CD8-positive, alpha-beta memory T cell (primary cell): ENCODE measurements at places on chromosomes 2 and 18. TPM values are rescaled to one million over a fixed set of nuclear protein-coding genes. Genes with fewer than 3 reads are reported as not detected.

GRCh38 chr18:63472380-63472779 lies 4.4 kb upstream of the SERPINB5 start:
- no peak for DNase-seq

DNA sequence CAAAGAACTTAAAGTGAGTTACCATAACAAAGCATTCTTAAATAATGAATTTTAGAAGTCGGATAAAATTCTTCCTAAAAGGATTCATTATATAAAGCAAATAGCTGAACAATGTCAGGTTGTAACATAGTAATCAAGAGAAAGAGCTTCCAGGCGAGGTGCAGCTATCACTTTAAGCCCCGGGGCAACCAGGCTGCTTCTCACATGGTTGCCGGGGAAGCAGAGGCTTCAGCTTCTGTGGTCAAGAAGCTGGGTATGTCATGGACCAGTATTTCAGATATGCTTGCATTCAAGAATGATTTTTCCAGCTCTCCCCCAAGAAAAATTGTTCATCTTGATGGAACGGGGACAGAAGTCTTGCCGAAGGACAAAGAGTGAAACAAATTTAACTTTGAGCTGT lies 23.6 kb upstream of the KYNU start:
- DNase-seq = no peak

GRCh38 chr2:218095853-218096252 lies 26.8 kb downstream of the RUFY4 start:
- no peak for DNase-seq

- DNase-seq = no peak
Observed at GRCh38 chr2:169900686-169901085, 73.4 kb downstream of the UBR3 start.

Gene MOB1A
- total RNA-seq = 185 TPM

Gene IL36B
- total RNA-seq = not detected

DNA sequence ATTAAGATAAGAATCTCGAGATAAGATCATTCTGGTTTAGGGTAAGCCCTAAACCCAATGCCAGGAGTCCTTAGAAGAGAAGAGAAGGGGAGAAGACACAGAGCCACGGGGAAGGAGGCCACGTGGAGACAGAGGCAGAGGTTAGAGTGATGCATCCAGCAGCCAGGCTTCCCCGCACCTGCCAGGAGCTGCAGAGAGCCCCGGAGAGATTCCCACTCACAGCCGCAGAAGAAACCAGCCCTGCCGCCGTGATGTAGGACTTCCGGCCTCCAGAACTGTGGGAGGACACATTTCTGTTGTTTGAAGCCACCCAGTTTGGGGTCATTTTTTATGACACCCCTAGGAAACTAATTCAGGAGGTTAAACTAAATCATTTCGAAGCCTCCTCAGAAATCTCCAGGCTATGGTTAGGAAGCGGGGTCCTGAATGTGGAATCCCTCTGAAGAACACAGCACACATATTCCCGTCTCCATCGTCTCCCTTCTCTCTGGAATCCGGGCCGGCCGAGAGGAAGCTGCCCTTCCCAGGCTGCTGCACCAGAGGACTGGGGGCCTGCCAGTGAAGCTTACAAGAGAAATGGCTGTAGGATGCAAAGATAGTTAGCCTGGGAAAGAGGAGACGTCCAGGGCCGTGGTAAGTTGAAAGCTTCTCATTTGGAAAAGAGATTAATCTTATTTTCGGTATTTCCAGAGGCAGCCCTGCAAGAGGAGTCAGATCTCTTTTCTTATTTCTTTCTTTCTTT lies 156.6 kb downstream of the TWIST2 start:
- no peak for DNase-seq

DNA sequence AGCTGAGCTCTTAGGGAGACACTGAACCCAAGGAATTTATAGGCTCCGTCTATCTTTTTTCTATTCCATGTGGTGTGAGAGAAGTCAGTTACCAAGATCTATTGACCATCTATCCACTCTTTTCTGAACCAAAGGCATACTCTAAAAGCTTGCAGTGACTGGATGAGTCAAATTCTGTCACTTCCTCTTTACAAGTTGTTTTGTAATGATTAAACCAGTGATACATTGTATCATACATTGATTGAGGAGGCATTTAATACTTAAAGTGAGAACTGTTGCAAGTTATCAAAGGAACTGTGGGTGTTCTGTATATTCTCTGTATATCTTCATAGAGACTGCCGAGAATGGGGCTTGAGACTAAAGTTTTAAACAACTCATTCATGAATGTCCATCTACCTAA lies 188.8 kb downstream of the CAMKMT start:
- DNase-seq = no peak

DNA sequence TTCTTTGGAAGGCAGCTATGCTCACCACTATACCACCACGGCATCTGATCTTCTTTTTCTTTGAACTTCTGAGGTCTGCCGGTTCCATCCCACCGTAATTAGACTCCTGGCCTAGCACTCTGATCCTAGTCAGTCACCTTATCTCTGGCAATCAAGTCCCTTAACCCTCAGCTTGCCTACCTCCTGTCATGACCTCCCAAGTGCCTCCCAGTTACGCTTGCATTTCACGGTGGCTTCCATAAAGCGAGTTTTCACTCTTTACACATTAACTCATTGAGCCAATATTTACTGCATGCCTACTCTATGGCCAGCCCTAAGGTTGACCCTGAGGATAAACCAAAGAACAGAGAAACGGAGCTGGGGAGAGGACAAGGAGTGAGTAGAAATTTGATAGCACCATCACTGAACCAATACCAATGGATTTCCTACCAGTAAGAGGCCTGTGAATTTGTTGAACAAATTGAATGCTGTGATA lies 37.8 kb upstream of the TMEM182 start:
- DNase-seq = no peak

DNA sequence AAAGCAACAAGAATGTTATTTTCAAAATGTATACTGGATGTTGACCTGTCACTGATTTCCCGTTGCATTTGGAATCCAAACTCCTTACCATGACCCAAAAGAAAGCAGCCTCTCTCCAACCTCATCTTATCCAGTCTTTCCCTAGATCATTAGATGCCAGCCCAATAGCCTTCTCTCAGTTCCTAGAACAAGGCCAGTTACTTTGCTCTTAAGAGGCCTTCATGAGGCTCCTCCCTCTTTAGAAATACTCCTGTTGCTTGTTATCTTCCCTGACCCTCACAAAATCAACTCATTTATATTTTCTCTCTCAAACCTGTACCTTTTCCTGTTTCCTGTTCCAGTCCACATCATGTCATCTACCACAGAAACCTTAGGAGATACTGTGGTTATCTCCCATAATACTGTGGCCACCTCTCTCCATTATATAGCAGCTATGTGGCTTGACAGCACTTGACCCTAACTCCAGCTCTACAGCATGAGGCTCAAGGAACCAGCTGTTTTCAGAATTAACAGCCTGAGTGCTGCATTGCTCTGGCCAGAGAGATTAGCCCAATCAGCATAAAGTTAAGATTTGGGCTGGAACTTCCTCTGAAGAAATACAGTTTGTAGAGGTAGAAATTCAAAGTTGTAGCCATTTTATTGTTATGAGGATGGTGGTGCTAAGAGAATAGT lies 22.8 kb downstream of the SRBD1 start:
- no peak for DNase-seq

GRCh38 chr2:26270373-26270772 lies 25.6 kb downstream of the HADHB start:
- no peak for DNase-seq

DNA sequence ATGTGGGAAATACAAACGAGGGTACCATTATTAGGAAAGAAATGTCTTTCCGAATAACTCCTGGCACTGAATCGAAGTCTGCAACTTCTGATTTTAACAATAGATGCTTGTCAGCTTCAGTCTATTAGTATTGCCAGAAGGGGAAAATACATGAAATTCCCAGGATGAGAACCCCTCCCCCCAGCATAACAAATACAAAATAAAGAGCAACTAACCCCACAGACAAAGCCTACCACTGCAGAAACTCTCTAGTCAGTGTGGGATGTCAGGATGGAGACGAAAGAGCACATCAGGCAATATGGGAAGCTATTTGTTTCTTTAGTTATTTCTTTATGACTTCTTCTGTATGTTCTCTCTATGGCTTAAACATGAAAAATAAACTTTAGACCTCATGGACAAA lies 365.0 kb upstream of the CDH2 start:
- no peak for DNase-seq

- no peak for DNase-seq
Observed at GRCh38 chr2:30366199-30366691, 80.8 kb upstream of the LCLAT1 start.

GRCh38 chr2:216351172-216351925 lies 20.9 kb downstream of the MARCHF4 start:
- no peak for DNase-seq

DNA sequence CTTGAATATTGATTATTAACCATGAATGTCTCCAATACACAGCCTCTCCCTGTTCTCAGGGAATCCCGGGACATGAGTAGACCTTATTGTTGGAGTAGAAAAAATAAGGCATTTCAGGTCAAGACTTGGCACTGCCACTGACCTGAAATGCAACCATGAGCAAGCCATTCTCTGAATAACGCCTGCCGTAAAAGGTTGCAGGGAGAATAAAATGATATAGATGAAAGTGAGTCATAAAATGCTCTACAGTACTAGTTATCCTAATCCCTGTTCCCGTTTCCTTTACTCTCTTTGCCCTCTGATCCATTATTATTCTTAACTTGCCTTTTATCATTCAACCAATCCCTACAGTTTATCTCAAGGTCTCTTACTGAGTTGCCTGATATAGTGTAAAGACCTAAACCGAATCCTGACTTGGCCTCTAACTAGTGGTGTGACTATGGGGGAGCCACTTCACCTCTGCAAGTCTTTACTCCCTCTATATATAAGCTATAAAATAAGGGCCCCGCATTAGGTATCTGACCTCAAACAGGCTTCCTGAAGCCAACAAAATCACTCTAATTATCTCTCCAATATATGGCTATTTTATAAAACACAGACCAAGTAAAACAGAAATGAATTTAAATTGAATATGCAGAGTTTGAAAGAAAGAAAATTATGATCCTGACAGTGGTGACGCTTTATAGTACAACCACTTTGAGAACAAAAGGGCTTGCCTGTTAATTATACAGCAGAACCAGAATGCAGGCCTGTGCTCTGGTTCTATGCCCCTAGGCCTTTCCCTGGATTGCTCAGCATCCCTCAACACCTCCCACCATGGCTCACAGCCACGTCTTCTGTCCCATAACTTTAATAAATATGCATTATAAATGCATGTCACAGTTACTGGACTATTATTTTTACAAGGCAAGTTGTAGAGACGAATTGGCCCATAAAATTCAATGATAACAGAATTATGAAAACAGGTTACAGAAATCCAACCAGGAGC lies 183.1 kb downstream of the STK39 start:
- DNase-seq = no peak

GRCh38 chr2:156576005-156576404 lies 139.8 kb downstream of the GPD2 start:
- DNase-seq = no peak

GRCh38 chr2:65037178-65037577 lies 19.0 kb upstream of the CEP68 start:
- DNase-seq = no peak

- no peak for DNase-seq
Observed at GRCh38 chr2:143607231-143608062, 478.2 kb downstream of the ARHGAP15 start.

Gene MSH2
- 60.6 TPM for total RNA-seq

GRCh38 chr18:45458033-45458432 lies 157.2 kb upstream of the SLC14A2 start:
- DNase-seq = no peak

DNA sequence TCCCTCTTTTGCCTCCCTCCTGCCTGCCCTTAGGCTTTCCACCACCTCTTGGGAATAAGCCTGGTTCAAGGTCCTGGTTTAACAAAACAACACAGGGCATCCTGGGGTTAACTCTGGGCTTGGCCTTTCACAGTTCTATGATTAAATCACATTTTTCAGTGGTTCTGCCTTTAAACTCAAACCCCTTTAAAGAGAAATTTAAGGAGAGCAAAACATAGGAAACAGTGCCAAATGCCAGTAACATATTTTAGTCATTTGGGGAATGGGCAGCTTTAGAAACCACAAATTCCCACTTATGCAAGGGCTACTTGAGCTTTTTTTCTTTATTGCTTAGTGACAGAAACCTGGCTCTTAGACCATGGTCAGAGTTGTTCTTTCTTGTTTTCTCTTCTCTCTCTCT lies 112.2 kb upstream of the FZD5 start:
- DNase-seq = no peak

DNA sequence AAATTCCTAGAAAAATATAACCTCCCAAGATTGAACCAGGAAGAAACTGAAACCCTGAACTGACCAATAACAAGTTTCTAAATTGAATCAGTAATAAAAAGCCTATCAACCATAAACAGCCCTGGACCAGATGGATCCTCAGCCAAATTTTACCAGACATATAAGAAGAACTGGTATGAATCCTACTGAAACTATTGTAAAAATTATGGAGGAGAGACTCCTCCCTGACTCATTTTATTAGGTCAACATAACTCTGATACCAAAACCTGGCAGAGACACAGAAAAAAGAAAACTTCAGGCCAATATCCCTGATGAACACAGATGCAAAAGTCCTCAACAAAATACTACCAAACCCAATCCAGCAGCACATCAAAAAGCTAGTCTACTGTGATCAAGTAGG lies 11.3 kb downstream of the NT5C1B start:
- DNase-seq = no peak

- DNase-seq = no peak
Observed at GRCh38 chr2:171307560-171307959, 126.2 kb downstream of the METTL8 start.

Gene DSG2
- total RNA-seq = 0.09 TPM

Gene IL37
- not detected for total RNA-seq

GRCh38 chr2:199692489-199692888 lies 158.5 kb downstream of the FTCDNL1 start:
- DNase-seq = no peak

DNA sequence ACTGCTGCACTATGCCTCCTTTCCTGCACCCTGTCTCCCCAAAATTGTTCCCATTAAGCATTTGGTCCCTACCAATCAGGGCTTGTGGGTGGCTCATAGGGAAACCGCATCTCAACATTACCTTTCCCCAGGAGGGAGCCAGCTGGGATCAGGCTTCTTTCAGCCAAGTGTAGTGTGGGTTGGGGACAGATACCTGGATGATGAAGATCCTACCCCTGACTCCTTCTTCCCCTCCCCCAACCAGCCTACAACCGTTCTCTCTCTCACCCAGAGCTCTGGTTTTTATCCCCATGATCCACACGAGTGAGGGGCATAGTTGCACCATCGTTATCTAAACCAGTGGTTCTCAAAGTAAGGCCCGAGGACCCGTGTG lies 40.0 kb downstream of the ACOXL start:
- no peak for DNase-seq

Gene GALNT3
- 3.0 TPM for total RNA-seq

Gene KHK
- 14.5 TPM for total RNA-seq
